Activated CD4-positive, alpha-beta T cell treated with anti-CD3 and anti-CD28 coated beads, Interleukin-2, amount 50 U/mL, for 48 hours (primary cell): ENCODE measurements at places on chromosomes 1 and 21.

- DNase-seq: no peak
Measured at GRCh38 chr21:32367158-32367557, 25.7 kb downstream of the URB1 start.

DNA sequence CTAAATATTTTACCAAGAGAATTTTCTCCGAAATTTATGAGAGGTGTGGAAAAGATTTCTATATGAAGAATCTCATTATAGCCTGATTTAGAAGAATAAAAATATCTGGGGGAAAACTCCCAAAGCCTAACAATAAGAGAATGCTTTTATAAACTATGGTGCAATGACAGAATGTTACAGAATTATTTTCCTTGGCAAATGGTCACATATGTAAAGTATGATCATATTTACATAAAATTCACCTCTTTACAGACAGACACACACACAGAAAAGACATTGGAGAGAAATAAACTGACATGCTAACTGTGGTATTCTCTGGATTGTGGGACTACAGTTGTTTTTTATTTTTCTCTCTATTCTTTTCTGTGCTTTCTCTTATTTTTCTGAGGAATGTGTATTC is 226.3 kb upstream of the USP24 start:
- DNase-seq: no peak

DNA sequence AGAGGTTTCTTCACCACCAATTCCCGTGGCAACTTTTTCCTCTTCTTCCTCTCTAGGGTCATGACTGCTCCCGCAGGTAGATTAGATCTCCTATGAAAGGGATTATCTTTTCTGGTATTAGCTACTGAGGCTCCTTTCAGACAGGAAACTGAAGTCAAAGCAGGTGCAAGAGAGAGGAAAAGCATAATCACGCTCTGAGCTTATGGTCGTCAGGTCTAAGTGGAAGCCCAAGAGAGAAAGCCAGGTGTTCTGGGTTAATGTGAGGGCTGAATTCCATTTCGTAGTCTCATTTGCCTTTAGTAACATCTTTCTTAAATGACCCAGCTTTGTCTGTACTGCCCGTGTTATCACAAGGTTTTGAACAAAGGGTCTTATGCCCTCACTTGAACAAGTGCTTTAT is 8.3 kb upstream of the MAP3K21 start:
- DNase-seq: no peak

DNA sequence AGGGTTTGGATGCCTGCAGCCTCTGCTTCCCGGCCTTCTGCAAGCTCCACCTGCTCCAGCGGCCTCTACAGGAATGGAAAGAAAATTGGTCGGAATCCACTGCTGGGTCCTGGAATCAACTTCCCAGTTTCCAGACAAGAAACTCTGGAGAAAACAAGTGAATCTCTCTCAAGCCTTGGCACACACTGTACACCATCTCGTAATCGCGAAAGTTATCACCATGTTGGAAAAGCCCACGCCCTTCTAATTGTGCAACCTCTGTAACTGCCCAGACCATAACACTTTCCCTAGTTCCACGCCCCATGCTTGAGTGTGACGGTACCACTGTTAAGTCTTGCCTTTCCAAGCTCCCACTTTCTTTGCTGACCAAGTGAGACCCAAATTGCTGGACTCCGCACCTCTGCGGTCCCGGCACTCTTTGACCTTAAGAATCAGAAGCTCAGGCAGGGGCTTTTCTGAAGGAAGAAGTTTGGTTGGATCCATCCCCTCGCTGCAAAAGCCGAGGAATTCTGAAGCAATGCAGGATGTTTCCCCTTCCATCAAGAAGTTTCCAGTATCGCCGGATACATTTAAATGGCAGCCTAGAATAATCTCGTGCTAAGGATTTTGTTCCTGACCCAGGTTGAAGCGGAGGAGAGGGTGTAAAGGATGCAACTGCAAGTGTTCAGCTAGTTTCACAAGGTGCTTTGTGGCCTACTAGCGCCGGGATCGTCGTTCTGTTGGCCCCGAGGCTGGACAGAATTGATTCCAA is 6.2 kb downstream of the NR5A2 start:
- no peak for DNase-seq

GRCh38 chr1:82979593-82980236 is 1019.2 kb downstream of the TTLL7 start:
- no peak for DNase-seq

- no peak for DNase-seq
Measured at GRCh38 chr1:107976836-107977235, 11.9 kb upstream of the VAV3 start.

GRCh38 chr1:113129529-113130185 is 56.7 kb downstream of the LRIG2 start:
- no peak for DNase-seq

DNA sequence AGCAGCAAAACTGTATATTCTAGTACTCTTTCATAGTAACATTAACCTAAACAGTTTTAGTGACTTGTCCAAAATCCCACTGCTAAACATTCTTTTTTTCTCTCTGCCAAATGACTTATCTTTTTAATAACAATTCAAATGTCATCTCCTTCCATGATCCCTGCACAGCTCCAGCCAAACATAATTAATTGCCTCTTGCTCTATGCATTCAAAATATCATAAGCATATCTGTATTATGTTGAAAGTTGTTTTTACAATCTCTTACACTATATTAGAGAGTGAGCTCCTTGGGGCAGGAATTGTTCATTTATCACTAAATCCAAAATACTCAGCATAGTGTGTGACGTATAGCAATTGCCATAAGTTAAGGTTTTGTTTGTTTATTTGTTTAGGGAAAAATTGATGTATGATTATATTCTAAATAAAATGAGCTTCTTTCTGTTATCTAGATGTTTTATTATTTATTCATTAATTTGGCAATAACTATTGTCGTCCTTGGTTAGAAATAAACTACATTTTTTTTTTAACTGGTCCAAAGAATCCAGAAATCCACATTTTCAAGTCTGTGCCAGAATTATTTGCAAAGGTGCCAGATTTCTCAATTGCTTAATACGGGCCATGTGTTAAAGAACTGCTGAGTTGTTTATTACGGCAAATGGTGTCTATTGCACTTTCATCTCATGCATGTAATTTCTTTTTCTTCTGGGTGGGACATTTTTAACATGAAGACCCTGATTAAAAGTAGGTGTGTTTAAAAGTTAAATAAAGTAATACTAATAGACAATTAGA is 577.2 kb upstream of the ZRANB2 start:
- no peak for DNase-seq
